ENCODE measurements at places on chromosomes 16 and 17. TPM values are rescaled to one million over a fixed set of nuclear protein-coding genes. Genes with fewer than 3 reads are reported as not detected.

CD79B gene
- total RNA-seq: not detected

ABCA3 gene
- total RNA-seq: 3.9 TPM

PPP1R1B gene
- total RNA-seq: under 0.01 TPM

NAGS gene
- total RNA-seq: 31.1 TPM

DNAI2 gene
- not detected for total RNA-seq

KRTAP9-2 gene
- total RNA-seq: not detected

CDRT4 gene
- total RNA-seq: 0.43 TPM

HEATR9 gene
- total RNA-seq: not detected

Measured in tracheal epithelial cell (primary cell).